ENCODE measurements at places on chromosomes 5 and 9.

- DNase-seq: no peak
Measured at GRCh38 chr5:60487476-60487875, 212.5 kb downstream of the DEPDC1B start.

GRCh38 chr5:169545762-169546161, 37.8 kb upstream of the SPDL1 start:
- DNase-seq: peak; percentile 19

DNA sequence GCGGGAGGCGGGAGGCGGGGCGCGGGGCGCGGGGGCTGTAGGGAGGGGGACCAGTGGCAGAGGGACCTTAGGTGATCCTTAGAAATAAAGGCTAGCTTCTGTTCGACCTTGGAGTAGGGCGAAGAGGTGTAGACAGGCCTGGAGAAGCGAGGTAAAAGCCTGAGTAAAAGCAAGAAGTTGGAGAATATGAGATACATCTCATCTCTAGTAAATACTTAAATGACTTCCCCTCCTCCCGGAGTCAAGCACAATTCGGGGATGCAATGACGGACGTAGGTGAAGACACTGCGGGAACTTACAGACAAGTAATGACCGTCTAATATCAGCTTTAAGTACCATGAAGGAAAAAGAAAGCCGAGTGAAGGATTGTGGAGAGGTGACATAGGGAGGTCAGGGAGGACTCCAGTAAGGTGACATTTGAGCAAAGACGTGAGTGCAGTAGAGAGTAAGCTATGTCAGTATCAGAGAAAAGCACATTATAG, 466 bp downstream of the SMC2 start:
- no peak for DNase-seq

DNA sequence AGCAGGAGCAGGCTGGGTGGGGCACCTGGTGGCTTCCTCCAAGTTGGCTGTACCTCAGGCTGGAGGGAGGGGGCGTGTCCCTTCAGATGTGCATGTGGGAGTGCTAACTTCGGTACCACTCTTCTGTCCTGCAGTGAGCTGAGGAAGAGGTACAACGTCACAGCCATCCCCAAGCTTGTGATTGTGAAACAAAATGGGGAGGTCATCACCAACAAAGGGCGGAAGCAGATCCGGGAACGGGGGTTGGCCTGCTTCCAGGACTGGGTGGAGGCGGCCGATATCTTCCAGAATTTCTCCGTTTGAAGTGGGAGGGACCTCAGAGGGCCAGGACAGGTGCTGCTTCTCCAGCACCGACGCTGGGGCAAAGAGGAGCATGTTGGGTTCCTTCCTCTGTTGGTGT, 9.3 kb downstream of the NXNL2 start:
- no peak for DNase-seq

- DNase-seq: no peak
Measured at GRCh38 chr5:93034621-93035590, 546.1 kb downstream of the NR2F1-AS1 start.

All from activated T-cell treated with anti-CD3 and anti-CD28 coated beads, Interleukin-2, amount 50 U/mL, for 72 hours (primary cell).